ENCODE measurements at places on chromosomes 4 and X.

DNA sequence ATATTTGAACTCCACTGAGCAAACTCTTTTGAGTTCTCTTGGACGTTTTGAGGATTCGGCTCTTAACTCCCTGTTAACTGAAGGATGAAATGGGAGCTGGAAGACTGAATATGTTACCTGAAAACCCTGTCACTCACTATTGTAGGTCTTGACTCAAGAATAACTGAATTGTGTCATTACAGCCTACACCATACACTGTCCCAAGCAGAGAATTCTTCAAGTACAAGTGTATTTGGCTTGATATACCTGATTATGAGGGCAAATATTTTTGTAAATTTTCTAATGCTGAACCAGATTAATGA, 276.1 kb downstream of the CFAP299 start:
- no peak for DNase-seq

DNA sequence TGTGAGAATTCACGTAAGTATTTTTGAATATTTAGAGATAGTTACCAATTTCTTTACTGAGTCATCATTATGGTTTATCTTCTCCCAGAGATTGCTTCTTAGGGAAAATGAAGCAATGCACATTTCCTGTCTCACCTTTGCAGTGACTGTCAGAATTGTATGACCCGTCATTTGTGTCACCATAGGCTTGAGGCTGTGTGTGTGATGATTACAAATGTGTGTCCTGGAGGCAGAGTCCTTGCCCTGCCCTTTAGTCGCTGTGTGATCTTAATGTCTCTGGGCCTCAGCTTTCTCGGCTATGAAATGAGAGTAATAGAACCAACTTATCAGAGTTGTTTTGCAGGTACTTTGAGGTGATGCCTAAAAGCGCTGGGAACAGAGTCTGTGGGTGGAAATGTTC, 13.9 kb downstream of the HCCS start:
- no peak for DNase-seq

- no peak for DNase-seq
These were observed 244.6 kb upstream of the TENM3 start for GRCh38 chr4:181998398-181999295.

- DNase-seq = no peak
These were observed 48.5 kb downstream of the SMAD1 start for GRCh38 chr4:145530189-145530588.

DNA sequence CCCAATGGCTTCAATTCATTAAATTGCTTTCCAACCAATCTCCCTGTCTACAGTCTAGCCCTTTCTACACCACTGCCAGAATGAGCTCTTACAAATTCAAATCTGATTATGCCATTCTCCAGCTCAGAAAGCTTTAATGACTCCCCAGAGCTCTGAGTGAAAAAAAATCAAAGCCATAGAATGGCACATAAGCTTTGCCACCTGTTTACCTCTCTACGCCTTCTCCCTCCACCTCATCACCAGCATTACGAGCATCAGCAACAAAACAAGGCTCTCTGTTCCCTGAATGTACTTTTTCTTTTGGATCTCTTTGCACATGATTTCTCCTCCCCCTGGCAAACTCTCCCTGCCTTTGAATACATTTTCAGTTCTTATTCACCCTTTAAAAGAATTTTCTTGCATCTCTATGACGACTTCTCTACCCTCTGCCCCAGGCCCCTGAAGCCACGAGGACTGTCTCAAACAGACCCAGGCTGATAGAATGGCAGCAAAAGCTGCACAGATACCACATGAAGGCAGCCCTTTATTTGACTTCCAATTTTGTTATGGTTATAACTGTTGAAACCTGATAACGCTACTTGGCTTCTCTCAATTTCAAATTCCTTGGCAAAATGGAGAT, 516.0 kb downstream of the PCDH7 start:
- no peak for DNase-seq

- peak; percentile 29 for DNase-seq
These were observed 209.1 kb upstream of the FAT1 start for GRCh38 chr4:186932631-186933187.

DNA sequence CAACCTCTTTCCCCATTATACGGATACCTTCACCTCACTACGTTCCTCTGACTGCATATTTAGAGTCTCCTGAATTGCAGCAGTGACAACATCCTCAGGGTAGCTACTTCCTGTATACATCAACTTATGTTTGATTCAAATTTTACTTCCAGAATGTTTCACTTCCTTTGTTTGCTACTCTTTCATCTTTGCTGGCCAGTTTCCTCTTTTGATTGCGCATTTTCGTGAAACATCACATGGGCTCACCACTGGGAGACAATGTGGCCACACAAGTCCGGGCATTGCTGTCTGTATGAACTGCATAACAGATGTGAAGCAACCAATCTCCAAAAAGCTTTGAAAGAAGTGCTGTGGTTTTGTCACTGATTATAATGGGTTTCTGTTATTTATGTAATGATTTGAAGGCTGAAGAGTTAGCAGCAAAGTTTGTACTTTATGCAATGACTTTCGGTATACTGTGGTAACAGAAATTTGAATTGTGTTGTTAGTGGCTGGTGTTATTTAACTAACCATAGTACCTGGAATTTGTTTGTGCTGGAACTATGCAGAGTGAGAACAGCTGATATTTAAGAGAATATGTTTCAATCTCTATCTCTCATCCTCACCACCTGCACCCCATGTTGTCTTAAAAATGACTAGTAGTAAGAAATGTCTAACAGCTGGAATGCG, 7.4 kb downstream of the SNCA start:
- DNase-seq = peak; percentile 20

DNA sequence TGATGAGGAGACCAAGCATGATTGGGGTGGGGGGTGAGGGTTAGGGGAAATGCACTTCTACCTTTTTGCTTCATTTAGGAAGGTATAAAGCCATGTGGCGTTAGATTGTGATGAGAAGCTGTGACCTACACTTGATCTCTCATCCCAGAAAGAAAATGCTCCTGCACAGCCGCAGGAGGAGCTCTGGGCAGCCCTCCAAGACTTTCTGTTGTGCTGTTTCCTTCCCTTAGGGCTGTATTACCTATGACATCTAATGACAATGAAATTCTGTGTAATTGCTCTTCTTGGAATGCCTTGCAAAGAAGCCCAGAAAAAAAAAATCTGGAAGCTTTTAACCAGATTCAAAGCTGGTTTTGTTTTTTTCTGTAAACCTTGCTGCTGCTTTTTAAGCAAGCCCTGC, 13.4 kb downstream of the PRPS2 start:
- no peak for DNase-seq
